ENCODE measurements at places on chromosomes 16 and 17.

DNA sequence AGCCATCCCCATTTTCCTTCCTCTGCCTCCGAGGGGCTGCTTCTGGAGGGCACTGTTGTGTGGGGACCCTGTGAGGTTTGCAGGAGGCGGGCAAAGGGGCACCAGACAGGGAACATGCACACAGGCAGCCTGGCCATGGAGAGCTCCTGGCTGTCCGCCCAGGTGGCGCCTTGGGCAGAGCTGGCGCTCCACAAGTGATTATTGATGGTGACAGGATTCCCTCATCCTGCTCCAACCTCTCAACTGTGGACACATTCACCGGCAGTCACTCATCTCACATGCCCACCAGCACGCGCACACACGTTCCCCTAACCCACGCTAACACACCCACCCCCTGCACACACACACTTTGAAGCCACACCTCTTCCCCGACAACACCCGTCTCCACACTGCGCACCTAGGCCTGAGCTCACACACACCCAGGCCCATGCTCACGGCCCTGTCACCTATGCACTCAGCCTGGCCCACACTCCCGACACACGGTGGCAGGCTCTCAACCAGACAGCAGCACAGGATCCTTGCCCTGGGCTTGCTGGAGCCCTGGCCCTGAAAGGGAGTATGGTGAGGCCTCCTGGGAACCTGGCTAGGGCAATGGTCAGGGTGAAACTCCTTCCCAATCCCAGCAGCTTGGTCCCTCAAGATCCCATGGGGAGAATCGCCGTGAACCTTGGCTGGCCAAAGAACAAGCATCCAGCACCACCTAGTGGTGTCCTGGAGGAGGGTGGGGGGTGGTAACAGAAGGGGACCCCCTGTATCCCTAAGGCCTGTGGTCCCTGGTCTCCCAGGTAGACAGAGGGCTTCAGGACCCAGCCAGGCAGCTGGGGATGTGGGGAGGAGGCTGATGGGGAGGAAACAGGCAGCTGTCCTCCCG is 3.6 kb downstream of the PNMT start:
- DNase-seq: no peak

- no peak for DNase-seq
Measured at GRCh38 chr16:68517606-68518166, 21.4 kb upstream of the ZFP90 start.

DNA sequence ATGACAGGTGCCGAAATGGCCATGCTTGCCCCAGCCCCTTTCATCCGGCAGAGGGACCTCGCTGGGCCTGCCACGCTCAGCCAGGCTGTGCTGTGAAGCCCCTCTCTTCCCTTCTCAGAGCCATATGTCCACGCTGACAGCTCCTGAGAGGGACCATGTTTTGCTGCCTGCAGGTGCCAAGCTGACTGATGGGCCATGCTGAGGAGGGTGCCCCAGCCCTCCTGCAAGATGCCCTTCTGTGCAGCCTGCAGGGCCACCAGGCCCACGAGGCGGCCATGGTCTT is 33.1 kb upstream of the CDH15 start:
- no peak for DNase-seq

- no peak for DNase-seq
Measured at GRCh38 chr16:54891346-54891745, 39.3 kb upstream of the IRX5 start.

GRCh38 chr16:84821728-84822689 is 2.2 kb downstream of the CRISPLD2 start:
- DNase-seq: no peak

- DNase-seq: no peak
Measured at GRCh38 chr17:13546851-13547250, 54.9 kb downstream of the HS3ST3A1 start.

- DNase-seq: peak; percentile 7
Measured at GRCh38 chr17:18314059-18314730, 599 bp downstream of the TOP3A start.

- no peak for DNase-seq
Measured at GRCh38 chr17:43905985-43906852, 1.1 kb downstream of the MPP2 start.

- DNase-seq: peak; percentile 42
Measured at GRCh38 chr16:66588981-66589713, 9.9 kb downstream of the CMTM2 start.

- no peak for DNase-seq
Measured at GRCh38 chr17:31595076-31595475, 203.6 kb downstream of the RAB11FIP4 start.

DNA sequence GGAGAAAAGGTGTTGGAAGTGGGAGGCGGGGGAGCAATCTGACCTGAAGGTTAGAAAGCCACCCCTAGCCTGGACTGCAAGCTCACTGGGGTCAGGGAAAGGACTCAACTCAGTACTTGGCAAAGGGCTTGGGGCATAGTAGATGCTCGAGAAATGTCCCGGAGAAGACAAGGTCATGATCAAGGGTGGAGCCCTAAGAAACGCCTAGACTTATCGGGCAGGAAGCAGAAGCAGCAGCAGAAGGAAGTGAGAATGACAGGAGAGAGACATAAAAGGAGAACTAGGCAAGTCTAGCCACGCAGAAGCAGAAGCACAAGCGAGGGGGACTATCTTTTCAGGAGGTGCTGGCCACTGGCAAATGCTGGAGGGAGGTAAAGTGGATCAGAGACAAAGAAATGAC is 10.2 kb downstream of the COTL1 start:
- no peak for DNase-seq

DNA sequence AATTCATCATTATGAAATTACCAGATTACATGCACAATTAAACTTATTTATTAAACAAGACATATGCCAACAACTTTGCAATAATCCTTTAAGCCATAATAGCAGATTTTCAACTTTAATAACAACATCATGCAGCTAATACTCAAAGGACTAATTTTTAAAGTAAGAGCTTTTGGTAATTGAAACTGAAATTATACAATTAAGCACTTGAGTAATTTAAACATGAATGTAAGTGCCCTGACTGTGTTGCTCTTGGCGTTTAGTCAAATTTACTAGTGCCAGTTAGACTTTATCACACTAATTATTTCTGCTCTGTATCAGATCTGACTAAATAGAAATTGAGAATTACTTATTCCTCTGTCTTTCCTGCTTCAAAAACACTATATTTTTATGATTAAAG is 46.8 kb upstream of the PSMD7 start:
- no peak for DNase-seq

- no peak for DNase-seq
Measured at GRCh38 chr17:17179371-17179827, 26.7 kb downstream of the PLD6 start.

- no peak for DNase-seq
Measured at GRCh38 chr17:50621574-50622031, 13.1 kb upstream of the ABCC3 start.

DNA sequence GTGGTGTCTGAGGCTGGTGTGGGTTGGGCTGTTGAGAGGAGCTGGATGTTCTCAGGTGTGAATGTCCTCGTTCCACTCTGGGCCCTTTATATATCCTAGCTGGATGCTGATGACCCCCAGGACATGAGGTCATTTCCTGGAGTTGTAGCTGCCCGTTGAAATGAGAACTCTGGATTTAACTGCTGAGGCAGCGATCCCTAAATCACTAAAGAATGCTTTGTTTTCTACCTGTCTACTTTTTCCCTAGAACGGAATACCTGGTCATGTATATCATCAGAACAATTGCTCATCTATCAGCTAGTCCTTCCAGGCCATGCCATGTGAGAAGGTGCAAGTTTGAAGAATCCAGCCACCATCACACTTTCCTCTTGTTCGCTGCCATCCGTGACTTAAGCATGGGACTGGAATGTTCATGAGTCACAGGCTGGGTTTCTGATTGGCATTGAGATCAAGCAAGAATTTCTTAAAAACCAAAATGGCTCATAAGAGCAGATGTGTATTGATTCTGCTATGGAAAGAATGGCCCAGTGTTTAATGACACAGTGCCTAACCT is at the start of gene KRTAP2-3:
TSS of gene KRTAP2-3 (minus strand) at position 63 of the 553 bp plus-strand sequence. CDS start 64 bp downstream, outside the sequence.
- DNase-seq: no peak

DNA sequence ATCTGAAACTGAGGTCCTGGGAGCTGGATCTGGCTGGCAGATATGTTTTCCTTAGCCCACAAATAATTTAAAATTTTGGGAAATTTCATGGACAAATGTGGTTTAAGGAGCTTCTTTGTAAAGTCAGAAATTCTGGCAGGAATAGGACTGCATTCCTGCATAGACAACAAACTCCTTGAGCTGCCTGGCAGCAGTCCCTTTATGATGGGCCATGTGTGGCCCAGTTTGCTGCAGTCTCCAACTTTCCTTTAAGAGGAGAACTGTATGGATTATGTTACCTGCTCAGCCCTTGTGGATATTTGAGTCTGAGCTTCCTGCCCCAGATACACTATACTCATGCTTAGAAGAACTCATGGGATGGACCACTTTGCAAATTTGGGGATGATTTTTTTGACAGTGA is 48.5 kb upstream of the HS3ST2 start:
- DNase-seq: no peak

GRCh38 chr17:71446645-71447437 is 674.0 kb upstream of the SOX9 start:
- no peak for DNase-seq

GRCh38 chr16:4609200-4610010 is 5.3 kb downstream of the UBALD1 start:
- DNase-seq: no peak

GRCh38 chr16:55372792-55373488 is 48.9 kb downstream of the IRX6 start:
- no peak for DNase-seq

DNA sequence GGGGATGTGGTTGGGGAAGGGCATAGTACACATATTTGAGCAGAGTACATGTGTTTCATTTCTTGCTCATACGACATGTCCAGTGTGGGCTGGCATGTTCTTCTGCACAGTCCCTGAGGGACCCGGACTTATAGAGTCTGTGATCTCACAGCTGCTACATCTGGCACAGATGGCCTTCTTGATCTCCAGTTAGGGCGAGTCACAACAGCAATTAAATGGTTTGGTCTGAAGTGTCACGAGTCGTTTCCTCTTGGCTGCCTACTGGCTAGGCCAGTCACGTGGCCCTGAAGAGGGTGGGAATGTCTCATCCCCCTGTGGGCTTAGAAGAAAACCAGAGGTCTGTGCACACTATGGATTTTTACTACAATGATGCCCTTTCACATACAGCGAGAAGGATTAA is 443.6 kb downstream of the WWOX start:
- DNase-seq: no peak

DNA sequence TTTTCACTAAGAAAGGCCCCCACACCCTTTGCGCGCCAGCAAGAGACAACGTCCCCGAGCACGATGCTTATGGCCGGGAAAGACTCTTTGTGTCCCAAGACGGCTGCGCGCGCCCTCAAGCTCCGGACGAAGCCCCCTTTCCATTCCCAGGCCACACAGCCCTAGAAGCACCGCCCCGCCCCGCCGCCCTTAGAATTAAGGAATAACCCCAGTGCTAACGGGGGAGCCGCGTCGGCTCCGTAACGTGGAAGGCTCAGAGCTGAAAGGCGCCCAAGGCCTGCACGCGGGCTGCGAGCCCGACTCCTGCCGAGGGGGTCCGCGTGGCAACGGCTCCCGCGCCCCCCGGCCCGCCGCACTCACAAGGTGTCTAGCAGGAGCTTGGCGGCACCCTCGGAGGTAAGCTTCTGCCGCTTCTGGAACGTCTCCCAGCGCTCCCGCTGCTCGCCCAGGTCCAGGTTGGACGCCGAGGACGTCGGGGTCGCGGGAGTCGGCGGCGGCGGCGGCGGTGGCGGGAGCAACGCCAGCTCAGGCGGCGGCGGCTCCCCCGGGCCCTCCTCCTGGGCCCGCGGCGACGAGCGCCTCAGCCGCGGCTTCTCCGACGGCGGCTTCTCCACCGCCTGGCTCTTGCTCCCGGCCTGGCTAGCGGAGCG is 477 bp downstream of the CENPV start:
- peak; percentile 17 for DNase-seq

- no peak for DNase-seq
Measured at GRCh38 chr17:60573236-60574051, 26.5 kb upstream of the PPM1D start.

- DNase-seq: no peak
Measured at GRCh38 chr17:63405741-63406261, 40.3 kb downstream of the CYB561 start.

DNA sequence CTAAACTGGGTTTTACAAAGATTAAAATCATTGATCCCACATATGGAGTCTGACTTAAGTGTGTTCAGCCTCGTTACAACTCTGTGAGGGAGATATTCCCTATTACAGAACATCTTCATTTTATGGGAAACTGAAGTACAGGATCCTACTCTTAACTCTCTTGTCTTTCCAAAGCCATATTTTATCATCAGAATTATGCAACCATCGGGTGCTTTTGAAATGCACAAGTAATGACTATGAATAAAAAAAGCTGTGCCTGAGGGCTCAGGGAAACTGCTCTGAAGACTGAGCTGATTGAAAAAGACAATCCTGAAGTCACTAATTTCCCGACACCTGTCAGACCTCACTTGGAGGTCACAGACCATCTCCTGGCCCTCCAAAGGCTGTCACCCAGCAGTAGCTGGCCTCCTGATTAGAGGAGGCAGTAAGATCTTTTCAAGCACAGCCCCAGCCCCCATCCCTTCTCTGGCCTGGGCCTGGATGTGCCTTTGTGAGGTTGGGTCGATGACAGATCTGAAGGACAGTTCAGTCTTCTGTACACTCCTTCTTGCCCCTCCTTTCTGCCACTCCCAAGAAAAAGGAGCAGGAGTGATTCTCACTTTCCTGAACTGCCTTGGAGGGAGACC is 5.6 kb downstream of the AKAP1 start:
- no peak for DNase-seq

- no peak for DNase-seq
Measured at GRCh38 chr17:41885733-41886132, 20.5 kb upstream of the KLHL11 start.

- no peak for DNase-seq
Measured at GRCh38 chr16:76329106-76329505, 51.9 kb downstream of the CNTNAP4 start.

DNA sequence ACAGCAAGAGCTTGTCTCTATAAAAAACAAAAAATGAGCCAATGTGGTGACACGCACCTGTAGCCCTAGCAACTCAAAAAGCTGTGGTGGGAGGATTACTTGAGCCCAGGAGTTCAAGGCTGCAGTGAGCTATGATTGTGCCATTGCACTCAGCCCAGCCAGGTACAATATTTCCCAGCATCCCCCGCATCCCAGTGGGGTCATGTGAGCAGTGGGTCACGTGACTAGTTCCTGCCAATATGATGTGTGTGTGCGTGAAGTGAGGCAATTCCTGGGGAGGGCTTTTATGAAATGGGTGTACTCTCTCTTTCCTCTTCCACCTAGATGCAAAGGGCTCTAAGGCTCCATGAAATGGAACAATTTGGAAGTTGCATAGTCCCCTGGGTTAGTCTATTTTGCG is 81.3 kb downstream of the GSG1L start:
- DNase-seq: no peak

DNA sequence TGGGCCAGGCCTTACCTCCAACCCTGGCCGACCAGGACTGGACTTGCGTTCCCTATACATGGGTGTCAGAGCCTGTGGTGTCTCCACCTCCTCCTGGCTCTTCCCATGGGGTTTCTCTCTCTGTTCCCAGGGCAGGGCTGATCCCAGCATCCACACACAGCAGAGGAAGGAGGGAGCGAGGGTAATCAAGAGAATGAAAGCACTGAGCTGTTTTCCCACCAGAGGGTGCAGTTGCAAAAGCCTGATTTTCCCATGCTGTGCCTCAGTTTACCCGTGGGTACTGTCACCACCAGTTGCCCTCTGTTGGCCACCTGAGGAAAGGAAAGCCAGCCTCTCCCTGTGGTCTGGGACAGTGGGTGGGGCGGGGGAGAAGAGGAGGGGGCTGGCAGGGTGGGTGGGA is 249.7 kb upstream of the GSE1 start:
- no peak for DNase-seq
